Stimulated activated CD4-positive, alpha-beta T cell treated with anti-CD3 and anti-CD28 coated beads, Interleukin-4, amount 100 ng/mL, for 1 hour (primary cell): ENCODE measurements at places on chromosomes 7 and 10.
A peak's percentile ranks its signal among the peaks of the same experiment; 100 is the strongest.

DNA sequence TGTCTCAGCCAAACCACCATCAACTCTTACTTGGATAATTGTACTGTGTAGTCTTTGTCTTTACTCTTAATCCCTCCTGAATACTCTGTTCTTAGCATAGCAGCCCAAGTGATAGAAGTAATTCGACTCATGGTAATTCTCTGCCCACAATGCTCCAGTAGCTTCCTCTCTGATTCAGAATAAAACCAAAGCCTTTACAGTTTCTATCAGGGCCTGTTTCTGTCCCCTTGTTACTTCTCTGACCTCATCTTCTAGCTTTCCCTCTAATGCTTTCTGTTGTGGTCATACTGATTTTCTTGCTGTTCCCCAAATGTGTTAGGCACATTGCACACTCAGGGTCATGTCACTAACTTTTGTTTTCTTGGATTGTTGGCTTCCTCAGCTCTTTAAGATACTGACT lies 8.0 kb downstream of the ZNF518A start:
- DNase-seq: no peak

DNA sequence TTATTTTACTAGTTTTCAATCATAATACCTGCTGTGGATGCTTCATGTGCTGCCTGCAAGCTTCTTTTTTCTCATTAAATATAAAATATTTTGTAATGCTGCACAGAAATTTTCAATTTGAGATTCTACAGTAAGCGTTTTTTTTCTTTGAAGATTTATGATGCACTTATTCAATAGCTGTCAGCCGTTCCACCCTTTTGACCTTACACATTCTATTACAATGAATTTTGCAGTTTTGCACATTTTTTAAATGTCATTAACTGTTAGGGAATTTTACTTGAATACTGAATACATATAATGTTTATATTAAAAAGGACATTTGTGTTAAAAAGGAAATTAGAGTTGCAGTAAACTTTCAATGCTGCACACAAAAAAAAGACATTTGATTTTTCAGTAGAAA lies 103.0 kb downstream of the PTEN start:
- no peak for DNase-seq

DNA sequence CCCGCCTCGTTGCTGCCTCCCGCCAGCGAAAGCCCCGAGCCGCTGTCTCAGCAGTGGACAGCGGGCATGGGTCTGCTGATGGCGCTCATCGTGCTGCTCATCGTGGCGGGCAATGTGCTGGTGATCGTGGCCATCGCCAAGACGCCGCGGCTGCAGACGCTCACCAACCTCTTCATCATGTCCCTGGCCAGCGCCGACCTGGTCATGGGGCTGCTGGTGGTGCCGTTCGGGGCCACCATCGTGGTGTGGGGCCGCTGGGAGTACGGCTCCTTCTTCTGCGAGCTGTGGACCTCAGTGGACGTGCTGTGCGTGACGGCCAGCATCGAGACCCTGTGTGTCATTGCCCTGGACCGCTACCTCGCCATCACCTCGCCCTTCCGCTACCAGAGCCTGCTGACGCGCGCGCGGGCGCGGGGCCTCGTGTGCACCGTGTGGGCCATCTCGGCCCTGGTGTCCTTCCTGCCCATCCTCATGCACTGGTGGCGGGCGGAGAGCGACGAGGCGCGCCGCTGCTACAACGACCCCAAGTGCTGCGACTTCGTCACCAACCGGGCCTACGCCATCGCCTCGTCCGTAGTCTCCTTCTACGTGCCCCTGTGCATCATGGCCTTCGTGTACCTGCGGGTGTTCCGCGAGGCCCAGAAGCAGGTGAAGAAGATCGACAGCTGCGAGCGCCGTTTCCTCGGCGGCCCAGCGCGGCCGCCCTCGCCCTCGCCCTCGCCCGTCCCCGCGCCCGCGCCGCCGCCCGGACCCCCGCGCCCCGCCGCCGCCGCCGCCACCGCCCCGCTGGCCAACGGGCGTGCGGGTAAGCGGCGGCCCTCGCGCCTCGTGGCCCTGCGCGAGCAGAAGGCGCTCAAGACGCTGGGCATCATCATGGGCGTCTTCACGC lies 825 bp downstream of the ADRB1 start:
- DNase-seq: no peak

- DNase-seq: no peak
Observed at GRCh38 chr10:117497736-117498135, 44.8 kb upstream of the EMX2 start.

- no peak for DNase-seq
Observed at GRCh38 chr10:107144490-107144889, 20.0 kb downstream of the SORCS1 start.

DNA sequence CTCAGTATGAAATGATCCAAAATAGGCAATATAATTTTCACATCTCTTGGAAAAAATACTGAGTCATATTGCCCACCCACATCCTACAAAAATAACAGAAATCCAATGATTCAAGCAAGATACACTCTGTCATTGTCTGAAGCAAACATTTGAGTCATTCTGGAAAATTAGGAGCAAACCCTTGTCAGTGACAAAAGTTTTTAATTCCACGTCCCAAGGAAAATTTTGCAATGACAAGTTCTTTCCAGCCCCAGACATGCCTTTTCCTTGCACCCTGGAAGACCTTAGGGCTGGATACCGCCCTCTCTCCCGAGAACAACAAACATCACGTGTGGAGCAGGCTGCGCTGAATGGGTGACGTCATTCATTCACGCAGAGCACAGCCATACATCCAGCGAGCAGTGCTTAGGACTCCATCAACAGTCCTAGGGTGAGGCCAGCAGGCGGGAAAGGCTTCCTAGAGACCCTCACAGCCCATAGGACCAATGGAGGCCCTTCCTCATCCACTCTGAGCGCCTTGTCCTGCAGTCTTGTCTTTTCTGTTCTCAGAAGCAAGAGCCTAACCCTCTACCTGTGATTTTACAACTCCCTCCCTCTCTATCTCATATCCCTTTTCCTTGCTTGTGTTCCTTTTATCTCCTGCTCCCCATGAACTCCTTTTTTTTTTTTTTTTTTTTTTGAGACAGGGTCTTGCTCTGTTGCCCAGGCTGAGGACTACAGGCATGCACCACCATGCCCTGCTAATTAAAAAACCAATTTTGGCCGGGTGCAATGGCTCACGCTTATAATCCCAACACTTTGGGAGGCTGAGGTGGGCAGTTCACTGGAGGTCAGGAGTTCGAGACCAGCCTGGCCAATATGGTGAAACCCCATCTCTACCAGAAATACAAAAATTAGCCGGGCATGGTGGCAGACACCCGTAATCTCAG lies 23.5 kb upstream of the KDM7A start:
- DNase-seq: no peak

DNA sequence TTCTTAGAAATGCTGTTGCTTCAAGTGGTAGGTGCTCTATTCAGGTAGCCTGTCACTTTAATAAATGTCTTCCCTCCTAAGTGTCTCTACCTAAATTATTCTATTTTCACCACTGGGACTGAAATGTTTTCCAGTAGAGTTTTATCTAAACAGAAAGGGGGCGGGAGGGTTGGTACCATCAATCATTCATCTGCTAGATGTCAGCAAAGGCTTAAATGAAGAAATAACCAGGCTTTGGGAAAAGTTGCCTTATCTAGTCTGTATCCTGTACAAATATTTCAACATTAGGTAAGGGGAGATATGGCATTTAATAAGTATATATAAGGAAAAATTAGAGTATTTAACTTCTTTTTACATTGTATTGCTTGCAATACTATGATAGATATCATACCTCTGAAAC lies 51.8 kb downstream of the VTI1A start:
- DNase-seq: no peak

GRCh38 chr10:79105150-79105739 lies 36.5 kb downstream of the ZMIZ1 start:
- no peak for DNase-seq

DNA sequence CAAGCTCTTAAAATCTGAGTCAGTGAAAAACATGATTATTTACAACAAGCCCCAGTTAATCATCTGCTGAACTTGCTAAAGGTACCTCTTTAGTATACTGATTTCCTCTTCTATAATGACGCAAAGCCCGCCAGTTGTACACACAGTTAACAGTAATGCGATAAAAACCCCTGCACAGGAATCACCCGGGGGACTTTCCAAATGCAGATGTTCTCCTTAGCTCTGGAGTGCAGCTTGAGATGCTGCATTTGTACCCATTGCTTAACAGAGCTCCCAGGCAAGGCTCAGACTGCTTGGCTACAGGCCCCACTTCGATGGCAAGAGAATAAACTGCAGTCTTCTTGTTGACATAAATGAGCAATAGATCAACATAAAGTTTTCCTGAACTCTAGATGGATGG lies 279.6 kb upstream of the HGF start:
- no peak for DNase-seq

DNA sequence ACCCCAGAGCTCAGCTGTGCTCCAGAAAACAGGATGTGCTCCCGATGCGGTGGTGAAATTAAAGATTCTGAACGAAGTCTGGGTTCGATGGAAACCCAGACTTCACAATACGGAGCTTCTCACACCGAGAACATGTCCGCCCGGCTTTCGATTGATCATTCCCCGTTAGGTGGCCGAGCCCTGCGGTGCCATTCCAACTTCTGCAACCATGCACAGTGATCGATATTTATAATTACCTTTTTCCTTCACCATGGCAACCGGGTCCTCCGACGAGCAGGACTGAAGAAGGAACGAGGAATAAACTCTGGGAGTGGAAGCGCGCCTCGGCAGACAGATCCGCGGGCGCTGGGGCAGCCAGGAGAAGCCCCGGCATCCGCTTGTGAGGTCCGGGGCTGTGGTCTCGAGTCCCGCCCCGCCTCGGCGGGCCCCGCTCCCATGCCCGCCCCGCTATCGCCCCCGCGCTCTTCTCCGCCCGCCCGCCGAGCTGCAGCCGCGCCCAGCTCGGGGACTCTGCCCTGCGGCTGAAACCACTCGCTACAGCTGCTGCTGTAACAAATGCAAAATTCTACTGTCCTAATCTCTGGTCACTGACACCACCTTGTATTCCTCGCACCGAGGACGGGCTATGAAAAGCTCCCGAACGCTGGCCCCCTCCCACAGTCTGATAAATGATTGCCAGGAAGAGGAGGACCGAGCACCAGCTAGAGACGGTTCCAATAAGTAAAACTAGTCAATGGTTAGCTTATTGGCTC lies 26.2 kb downstream of the ABLIM1 start:
- peak; percentile 31 for DNase-seq

GRCh38 chr10:105113666-105114065 lies 472.6 kb downstream of the SORCS3 start:
- no peak for DNase-seq

GRCh38 chr10:10910634-10911033 lies 107.0 kb upstream of the CELF2 start:
- no peak for DNase-seq

DNA sequence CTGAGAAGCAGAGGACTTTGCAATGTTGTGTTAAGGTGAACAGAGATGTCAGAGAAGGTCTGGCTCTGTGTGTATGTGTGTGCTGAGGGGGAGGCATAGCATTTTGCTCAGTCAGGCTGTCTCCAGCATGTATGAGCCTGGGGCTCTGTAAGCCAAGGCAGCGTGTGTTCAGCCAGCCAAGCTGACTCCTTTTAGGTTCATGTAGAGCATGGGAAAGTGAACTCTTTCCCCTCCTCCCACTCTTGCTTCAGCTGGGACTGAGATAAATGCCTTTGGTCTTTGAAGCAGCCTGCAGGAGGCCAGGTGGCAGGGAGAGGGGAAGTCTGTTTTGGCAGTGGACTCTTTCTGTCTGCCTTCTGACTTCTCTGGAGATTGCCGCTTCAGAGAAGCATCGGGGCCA lies 3.8 kb downstream of the SFXN2 start:
- DNase-seq: no peak
